Foreskin fibroblast (primary cell): ENCODE measurements at places on chromosomes 2 and 18.

- DNase-seq: no peak
Measured at GRCh38 chr18:26778054-26778393, 87.5 kb downstream of the AQP4 start.

GRCh38 chr2:225999692-226000091 lies 600.2 kb downstream of the NYAP2 start:
- peak; percentile 24 for DNase-seq

GRCh38 chr2:174337337-174338146 lies 2.8 kb downstream of the SP9 start:
- DNase-seq: peak; percentile 60

DNA sequence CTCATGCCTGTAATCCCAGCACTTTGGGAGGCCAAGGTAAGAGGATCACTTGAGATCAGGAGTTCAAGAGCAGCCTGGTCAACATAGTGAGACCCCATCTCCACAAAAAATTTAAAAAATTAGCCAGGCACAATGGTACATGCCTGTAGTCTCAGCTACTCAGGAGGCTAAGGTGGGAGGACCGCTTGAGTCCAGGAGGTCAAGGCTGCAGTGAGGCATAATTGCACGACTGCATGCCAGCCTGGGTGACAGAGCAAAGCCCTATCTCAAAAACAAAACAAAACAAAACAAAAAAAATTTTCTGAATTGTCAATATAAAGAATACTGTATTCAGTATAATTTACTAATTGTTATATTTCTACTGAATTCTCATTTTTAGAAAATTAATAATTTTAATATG lies 20.9 kb upstream of the NEDD4L start:
- DNase-seq: no peak

GRCh38 chr18:37778417-37779165 lies 213.0 kb upstream of the CELF4 start:
- no peak for DNase-seq

- DNase-seq: peak; percentile 86
Measured at GRCh38 chr2:23286758-23287704, 97.9 kb upstream of the KLHL29 start.

DNA sequence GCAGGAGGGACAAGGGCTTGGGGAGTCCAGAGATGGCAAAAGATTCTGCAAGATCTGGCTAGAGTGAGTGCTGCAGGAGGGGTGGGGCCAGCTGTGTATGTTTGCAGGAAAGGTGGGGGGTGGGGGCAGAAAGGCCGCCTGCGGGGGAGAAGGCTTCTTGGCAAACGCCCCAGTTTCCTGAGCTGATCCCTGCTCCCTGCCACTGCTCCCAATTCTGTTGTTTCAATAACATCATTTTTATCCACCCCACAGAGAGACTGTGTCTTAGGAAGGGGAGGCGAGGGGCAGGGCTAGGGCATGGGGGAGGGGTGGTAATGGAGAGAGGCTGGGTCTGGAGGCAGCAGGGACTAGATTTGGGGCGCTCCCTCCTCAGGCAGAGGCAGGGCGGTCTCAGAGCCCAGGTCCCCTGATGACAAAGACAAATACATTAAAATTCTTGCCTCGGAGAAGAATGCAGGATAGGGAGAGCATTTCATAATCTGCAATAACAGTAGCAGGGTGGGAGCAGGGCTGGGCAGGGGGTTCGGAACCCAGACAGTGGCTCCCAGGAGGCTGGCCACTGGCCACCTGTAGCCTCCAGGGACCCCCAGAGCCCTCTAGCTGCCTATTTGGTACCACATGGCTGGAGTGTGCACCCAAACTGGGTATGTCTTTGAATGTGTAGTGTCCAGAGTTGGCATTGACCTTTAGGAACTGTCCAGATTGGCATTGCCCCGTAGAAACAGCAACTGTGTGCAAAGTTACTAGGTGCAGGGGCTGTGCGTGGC lies 2.1 kb upstream of the WNT6 start:
- DNase-seq: no peak

DNA sequence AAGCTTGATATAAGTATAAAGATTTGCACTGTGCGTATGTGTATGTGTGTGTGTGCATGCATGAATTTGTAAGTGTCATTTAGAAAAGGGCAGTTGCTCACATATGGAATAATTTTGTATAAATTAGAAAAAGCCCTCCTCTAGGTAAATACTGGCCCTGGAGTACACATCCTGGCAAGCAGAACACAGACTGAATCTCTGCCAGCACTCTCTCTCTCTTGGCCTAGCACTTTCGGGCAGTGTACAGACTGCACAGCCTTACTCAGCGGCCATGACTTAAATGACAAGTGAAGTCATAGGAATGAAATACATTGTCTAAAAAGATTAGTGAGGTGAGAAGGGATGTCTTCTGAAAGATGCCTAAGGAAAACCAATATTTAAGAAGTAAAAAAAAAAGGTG lies 214.1 kb downstream of the RDH14 start:
- DNase-seq: peak; percentile 28

DNA sequence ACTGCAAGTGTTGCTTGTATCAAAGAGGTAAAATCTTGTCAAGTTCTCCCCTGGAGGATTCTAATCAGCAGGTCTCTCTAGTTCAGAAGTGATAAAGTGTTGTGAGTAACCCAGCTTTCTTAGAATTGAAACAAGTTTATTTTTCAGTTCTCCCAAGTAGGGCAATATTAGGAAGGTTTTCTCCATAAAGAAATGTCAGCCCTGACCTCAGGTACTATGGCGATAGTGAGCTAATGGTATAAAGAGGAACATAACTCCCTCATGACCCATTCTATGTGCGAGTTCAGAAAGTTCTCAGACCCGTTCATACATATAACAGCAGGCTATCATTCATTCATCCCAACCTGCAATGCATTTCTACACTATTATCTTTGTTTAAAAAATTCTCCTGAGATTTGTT lies 421.1 kb upstream of the SETBP1 start:
- no peak for DNase-seq

DNA sequence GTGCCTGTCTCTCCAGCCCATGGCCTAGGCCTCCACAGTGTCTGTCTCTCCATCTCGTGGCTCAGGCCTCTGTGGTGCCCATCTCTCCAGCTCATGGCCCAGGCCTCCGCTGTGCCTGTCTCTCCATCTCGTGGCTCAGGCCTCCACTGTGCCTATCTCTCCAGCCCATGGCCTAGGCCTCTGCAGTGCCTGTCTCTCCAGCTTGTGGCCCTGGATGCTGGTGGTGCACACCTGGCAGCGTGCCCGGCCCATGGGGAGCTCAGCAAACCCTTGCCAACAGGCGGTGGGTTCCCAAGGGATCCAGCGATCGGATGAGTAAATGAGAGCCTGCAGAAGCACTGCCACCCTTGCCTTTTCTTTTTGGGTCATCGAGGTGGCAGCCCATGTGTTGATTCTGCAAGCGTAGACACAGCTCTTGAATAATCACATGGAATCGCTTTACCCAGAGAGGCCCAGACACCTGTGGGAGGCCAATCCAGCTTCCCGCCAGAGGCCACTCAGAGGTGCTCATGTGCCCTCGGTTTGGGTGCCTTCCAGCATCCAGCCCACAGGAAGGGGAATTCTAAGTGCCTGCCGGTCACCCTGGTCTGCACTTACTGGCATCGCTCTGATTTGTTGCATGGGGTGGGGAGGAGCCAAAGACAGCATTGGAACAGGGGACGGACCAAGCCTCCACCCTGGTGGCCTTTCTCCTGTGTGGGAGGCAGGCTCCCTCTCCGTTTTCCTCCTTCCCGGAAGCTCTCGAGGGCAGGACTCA lies 101.8 kb upstream of the HDAC4 start:
- DNase-seq: no peak

GRCh38 chr2:1137913-1138391 lies 187.3 kb downstream of the SNTG2 start:
- no peak for DNase-seq

- DNase-seq: no peak
Measured at GRCh38 chr2:16031058-16031847, 90.9 kb downstream of the MYCN start.

DNA sequence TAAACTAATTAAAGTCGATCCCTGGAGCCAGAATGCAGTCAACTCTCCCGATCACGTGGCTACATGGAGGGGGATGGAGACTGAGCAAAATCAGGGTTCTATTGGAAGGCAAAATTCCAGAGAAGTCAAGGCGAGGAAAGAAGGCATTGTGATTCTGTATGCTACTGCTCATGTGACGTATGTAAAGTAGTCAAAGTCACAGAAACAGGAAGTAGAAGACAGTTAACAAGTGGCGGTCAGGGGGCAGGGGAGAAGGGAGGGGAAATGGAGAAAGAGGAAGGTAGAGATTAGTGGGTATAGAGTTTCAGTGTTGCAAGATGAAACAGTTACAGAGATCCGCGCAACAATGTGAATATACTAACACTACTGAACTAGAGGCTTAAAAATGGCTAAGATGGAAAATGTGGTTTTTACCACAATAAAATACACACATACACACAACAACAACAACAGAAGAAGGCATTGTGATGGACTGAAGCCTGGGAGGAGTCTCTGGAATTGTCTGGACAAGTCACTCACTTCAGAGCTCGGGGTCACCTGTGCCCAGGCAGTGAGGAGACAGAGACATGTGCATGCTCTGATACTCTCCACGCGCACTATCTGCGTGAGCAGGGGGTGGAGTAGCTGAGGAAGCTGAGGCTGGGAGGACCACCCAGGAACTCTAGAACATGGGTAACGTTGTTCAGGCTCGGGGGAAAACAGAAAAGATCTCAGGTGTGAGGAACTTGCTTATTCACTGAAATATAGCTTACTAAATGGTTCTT lies 89.9 kb upstream of the CDCA7 start:
- DNase-seq: no peak

- DNase-seq: no peak
Measured at GRCh38 chr18:79558196-79558932, 121.2 kb upstream of the CTDP1 start.

- peak; percentile 62 for DNase-seq
Measured at GRCh38 chr2:133837441-133838094, 269.3 kb upstream of the NCKAP5 start.

DNA sequence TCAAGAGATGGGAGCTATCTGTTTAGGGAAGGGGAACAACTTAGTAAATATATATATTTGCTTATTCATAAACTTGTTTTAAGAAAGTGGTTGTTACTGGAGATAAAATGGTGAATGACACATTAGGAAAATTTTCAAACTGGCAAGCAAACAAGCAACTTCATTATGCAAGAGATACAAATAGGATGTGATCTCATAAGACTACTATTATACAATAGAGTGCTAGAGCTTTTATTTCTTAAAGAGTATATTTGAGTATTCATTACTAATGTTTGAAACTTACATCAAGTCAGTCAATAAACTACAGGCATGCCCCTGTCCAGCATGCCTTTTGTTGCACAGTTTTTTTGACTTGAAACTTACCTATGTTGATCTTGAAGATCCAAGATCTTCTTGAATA lies 355.2 kb upstream of the KCNJ3 start:
- no peak for DNase-seq

DNA sequence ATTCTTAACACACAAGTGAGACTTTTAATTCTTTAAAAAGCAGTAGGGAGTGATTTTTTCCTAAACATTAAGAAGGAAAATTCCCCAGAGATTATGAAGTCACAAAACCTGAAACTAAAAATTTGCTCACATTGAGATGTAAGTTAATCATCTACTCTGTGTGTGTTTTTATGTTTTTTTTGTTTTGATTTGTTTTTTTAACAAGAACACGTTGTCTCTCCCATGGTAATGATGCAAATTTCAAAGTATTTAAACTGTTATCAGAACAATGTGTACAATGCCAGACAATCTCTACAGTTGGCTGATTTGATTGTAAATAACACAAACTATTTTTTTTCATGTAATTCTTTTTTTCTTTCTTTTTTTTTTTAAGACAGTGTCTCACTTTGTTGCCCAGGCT lies 71.5 kb downstream of the COLEC12 start:
- DNase-seq: no peak

GRCh38 chr2:136236019-136236418 lies 118.1 kb upstream of the CXCR4 start:
- DNase-seq: peak; percentile 14

- DNase-seq: peak; percentile 88
Measured at GRCh38 chr2:12719400-12720277, 2.9 kb downstream of the TRIB2 start.
